ENCODE measurements at places on chromosomes 2 and 18. TPM values are rescaled to one million over a fixed set of nuclear protein-coding genes. Genes with fewer than 3 reads are reported as not detected.

RNF152 gene
- total RNA-seq = 15.4 TPM

MC5R gene
- not detected for total RNA-seq

GPD2 gene
- total RNA-seq = 90.5 TPM

SATB2 gene
- total RNA-seq = 4.9 TPM

GLI2 gene
- total RNA-seq = 5.1 TPM

FAM110C gene
- total RNA-seq = not detected

MOGAT1 gene
- total RNA-seq = not detected

TCF4 gene
- total RNA-seq = 68.4 TPM
